ENCODE measurements at places on chromosomes 1 and 21.

- DNase-seq: no peak
These were observed 84.2 kb downstream of the RGS7 start for GRCh38 chr1:241272828-241273227.

- no peak for DNase-seq
These were observed 22.2 kb downstream of the SGIP1 start for GRCh38 chr1:66556161-66556611.

DNA sequence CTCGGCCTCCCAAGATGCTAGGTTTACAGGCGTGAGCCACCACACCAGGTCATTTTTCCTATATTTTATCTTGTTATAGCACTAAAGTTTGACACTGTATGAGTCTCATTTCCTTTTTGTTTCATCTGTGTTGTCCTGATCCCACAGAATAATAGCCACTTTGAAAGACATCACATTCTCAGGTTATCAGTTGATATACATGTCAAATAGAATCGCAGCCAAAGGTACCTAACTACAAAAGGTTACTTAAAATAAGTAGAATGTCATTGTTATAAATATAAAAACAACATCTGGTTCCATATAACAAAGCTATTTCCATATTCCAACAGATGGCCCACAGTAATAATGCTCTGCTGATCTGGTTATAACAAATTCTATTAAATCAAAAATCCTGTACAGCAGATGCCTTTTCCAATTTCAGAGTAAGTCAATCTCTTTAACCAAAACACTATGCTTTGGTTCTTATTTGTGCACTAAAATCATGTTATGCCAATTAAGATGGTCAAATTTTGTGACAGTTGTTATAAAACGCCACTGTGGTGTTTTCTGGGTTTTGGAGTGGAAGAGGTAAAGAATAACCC is 6.0 kb downstream of the FOXJ3 start:
- DNase-seq: no peak

DNA sequence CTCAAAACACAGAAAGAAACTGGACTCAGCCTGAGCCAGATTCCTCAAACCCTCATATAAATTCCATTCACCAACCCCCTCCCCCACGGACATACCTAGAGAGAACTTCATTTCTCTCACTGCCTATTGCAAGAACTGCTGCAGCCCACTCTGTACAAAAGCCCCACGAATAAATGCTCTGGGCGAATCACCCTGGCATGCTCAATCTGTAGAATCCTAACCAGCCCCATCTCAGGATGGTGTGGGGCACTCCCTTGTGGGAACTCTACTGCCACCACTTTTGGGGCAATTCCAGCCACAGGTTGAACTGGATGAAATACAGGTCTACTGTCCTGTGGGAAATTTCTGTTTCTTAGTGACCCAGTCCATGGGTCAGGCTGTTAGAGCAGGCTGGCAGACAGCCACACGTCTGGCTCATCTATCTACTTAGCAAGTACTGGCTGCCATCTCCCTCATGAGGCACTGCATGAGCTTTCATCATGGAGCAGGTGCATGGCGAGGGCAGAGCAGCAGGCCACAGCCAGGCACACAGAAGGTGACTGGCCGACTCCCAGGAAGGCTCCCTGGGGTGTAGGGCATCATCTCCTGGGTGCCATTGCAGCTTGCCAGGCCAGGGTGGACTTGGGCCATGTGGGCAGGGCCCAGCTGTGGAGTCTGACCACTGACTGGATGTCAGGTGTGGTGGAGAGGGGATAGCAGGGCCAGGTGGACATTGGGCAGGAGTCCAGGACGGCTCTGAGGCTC is 1.6 kb upstream of the C1orf35 start:
- no peak for DNase-seq

DNA sequence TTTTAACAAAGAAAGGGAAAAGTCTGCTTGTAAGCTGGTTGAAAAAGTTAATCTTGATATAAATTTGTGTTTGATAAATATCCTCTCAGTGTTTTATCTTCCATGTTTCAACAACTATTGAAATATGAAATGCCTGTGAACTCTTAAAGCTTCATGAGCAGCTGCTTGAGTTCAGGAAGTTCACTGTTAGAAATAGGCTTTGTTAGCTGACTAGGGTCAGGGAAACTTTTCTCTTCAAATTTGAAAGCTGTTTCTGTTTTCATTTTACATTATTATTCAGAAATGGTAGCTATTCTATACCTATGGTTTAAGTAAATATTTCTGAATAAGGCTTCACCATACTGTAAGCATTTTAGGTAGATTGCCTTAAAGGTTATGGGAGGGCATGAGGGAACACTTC is 191.7 kb downstream of the HS2ST1 start:
- no peak for DNase-seq

- peak; percentile 21 for DNase-seq
These were observed 191.2 kb downstream of the GABPA start for GRCh38 chr21:25925936-25926335.

DNA sequence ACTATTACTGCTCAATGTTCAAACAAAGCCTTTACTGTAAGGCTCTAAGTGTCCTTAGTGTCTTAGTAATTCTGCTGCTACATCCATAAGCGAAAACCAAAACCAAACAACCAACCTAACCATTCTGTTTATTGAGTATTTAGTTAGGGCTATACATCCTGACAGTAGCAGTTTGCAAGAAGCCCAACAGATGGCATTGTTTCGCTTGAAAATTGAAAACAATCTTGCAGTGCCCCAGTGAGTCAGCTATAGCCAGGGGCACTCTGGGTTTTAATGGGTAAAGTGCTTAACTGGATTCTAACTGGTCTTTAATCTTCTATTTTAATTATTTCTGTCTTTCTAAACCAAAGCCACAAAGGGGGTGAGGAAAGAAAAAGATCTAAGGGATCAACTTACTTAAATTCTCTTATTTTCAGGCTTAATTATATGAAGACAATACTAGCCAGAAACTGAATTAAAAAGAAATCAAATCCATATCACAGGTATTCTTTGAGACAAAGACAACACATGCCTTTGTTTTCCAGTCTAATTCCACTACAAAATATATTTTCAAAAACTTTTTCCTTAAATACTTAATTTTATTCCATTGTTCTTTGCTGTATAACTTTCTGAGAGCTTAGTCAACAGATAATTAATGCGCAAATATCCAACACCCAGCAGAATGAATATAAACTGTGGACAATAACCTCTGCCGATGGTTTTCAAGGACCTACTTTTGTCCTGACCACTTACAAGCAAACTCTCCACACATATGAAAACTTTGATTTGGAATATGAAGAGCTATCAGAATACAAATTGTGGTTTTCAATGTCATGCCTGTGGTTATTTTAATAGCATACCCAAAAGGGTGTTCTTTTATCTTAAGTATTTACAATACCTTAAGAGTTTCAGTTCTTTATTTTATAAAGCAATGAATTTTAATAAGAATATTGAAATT is 15.2 kb downstream of the POGZ start:
- peak; percentile 77 for DNase-seq

DNA sequence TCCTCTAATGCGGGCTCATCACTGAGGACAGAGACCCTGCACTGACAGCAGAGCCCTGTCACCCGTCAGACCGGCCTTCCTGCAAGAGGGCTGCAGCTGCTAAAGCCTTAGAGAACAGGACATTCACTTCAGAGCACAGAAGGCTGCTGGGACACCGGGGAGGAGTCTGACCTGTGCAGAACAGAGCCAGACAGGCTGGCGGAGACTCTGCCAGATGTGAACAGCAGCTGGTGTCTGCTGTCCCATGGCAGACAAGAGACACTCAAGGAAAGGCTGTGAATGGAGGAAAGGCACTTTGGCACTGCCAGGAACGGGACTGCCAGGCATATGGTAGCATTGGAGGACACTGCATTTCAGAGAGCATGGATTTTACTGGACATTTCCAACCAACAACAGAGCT is 21.4 kb downstream of the MRAP start:
- no peak for DNase-seq

DNA sequence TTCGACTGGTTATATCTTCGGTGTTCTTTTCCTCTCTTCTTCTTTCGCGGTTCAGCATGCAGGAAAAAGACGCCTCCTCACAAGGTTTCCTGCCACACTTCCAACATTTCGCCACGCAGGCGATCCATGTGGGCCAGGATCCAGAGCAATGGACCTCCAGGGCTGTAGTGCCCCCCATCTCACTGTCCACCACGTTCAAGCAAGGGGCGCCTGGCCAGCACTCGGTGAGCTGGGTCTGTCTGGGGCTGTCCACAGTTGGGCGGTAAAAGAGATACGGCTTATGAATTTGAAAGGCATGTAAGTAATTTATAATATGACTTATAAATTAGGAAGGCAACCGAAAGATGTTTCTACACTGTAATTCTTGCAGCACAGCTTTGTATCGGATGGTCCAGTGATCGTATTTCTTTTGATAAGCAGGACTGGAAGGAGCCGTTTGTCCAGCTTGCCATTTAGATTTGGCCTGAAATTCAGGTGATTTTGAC is 334 bp downstream of the CTH start:
- DNase-seq: peak; percentile 7

GRCh38 chr1:59903141-59903754 is 23.3 kb downstream of the CYP2J2 start:
- peak; percentile 38 for DNase-seq

DNA sequence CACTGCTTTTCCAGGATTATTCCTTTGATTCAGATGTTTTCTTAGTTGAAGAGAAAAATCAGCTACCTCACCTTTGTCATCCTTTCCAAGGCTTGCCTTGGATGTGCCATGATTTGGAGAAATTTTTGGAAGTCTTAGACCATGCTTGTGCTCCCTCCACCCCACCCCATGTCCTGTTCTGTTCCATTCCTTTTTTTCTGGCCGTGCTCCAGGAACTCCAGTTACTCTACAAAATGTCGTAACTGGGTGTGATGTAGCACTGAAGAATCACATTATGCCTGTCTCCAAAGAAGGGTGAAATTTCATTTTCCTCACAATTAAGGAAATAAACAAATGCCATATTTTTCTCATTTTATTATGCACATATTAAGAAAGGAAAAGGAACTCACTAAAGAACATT is 217.8 kb upstream of the ZRANB2 start:
- DNase-seq: peak; percentile 30

DNA sequence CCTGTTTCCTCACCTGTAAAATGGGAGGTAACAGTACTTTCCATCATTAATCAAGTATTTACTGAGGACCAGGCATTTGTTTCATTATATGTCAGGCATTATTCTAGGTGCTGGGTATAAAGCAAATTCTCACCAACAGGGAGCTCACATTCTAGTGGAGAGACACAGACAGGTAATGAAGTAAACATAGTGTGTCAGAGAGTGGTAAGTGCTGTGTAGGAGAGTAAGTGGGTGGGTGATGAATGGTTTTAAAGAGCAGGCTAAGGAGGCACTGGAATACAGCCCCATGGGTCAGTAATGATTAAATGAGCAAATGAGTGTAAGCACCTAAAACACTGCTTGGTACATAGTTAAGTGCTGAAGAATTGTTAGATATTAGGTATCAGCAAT is 60.4 kb downstream of the DNTTIP2 start:
- no peak for DNase-seq

- DNase-seq: no peak
These were observed 87.9 kb downstream of the CLEC20A start for GRCh38 chr1:178408871-178409270.

DNA sequence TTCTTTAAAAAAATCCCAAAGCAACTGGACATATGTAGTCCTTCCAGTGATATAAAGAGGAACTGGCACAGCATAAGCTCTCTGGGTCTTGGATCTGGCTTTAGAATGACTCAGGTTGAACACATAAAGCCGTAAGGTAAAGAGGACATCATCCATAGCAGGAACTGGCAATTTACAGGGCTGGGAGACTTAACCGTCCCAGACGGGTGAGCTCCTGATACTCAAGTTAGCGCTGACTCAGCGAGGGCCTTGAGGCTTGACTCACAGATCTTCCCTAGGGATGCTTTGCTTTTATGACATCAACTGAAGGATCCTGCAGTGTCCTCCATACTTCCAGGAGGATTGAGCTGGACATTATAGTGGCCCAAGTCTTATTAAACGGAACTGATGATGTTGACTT is 154.1 kb downstream of the CLIC6 start:
- no peak for DNase-seq

DNA sequence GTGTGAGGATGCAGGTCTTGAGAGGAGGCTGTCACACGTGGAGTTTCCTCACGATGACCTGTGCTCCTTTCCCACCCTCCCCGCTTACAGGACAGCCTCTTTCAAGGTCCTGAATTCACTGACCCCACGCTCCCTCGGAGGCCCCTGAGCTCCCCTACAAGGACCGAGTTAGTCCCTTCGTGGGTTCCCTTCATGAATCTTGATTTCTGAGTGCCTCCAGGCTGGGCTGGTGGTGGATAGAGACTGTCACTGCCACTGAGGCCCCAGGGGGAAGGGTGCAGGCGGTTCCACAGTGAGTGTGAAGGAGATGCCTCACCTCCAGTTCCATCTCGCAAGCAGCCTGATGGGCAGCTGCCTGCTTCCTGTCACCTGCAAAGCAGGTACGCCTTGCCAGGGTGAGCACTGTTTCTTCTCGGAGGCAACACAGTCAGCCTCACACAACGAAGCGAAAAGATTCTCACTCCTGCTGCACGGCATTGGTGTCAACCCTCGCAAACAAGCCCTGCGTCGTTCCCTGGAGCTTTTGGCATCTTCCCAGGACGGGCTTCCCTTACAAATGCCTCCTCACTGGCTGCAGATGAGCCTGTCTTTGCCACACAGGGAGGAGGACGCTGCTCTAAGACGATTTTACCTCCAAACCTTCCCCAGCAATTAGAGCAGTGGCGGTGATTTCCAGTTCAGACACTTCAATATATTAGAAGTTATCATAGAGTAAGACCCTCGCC is 26.7 kb upstream of the PCP4 start:
- DNase-seq: no peak

GRCh38 chr1:241615043-241615974 is 24.9 kb downstream of the CHML start:
- no peak for DNase-seq

All from foreskin fibroblast (primary cell).